ENCODE measurements at places on chromosomes 4 and X.

DNA sequence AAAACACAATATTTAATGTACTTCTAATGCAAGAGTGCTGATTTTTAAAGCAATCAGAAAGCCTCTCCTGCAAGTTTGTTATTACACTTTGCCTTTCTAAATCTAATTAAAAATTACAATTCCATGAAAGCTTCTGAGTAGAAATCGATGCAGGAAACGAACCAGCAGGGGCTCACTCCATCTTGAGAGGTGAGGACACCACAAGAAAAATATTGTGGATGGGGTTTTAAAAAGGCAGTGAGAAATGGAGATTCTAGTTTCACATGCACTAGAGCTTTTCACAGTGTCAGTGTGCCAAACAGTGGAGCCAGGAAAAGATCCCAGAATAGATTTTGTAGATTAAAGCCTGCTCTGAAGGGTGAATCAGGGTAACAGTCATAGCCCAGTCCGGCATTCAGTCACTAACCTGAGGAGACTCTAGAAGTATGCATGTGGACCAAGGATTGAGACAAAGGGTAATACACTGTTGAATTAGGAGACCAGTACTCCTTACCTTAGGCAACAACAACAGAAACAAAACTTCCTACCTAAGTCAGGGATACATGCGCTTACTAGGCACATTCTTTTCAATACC lies 362.3 kb downstream of the NAF1 start:
- DNase-seq = no peak

DNA sequence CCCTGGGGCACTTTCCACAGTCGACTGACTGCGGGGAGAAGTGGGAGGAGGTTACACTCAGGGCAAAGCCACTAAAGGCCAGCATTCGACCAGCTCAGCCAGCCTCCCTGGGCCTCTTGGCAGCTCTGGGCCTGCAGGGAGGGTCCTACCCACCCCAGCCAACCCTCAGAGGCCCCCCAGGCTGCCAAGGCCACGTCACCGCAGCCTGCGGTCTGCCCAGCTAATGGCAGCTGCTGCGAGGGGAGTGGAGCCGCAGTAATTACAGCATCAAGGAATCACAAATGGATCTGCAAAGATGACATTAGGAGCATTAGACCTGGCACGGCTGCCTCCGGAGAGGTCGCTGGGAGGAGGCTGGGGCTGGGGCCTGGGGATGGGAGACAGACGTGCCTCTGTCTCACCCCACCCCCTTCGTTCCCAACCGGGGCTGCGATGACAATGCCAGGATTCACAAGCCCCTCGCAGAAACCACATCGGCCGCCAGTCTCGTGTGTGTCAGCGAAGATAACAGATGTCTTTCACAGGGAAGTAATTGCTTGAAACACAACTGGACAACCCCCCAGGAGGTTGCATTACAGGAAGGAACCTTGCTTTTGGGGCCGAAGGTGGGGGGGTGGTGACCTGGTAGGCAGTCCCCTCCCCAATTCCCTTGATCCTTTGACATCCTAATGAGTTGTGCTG lies 367.6 kb downstream of the BCOR start:
- no peak for DNase-seq

GRCh38 chrX:107742700-107743191 lies 32.8 kb downstream of the TSC22D3 start:
- DNase-seq = no peak

GRCh38 chr4:651884-652642 lies 22.0 kb downstream of the ATP5ME start:
- no peak for DNase-seq

DNA sequence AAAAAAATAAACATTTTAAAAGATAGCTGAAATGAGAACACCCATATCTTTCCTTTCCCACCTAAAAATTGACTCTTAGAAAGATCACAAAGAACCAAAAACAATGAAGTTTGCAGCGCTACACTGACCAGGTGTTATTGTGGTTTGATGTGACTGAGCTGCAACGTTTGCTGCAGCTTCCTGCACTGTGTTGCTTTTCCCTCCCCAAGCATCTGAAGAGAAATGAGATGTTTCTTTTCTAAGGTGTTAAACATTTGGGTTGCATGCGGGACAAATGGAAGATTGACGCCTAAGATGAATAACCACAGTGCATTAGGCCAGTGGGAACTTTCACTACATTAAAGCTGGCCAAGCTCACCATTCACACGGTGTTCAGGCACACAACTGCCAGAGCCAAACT lies 8.9 kb downstream of the LEF1 start:
- DNase-seq = no peak

- no peak for DNase-seq
Measured at GRCh38 chr4:189050643-189051042, 890.0 kb upstream of the FRG1 start.

GRCh38 chrX:155329293-155329692 lies 5.1 kb downstream of the CLIC2 start:
- no peak for DNase-seq

DNA sequence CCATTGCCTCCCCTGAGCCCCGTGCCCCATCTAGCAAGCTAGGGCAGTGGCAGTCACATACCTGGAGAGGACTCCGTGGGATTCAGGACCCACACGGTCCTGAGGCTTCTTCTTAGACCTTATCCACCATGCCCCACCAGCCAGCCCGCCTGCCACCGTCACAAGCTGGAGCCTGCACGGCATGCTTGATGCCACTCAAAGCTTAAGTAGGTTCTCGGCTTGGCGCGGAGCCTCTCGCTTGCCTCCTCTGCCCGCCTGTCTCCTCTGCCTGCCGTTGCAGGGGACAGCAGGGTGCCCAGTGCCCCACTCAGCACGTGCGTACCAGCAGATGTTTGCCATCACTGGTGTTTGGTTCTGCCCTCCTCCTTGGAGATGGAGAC lies 14.1 kb downstream of the PSAPL1 start:
- no peak for DNase-seq

DNA sequence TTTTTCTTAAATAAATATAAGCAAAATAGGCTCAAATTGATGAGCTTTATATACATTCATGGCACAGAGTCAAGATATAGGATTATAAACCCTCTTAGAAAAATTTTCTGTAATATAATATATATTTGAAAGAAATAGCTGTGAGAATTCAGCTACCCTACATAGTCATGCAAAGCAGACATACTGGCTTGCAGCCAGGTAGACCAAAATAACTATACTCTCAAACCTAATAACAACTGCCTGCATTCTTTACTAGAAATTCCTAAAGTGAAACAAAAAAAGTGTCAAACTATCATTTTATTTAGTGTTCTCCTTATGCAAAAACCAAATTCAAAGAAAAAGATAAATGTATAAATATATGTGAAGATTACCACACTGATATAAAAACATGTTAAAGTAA lies 1390.2 kb downstream of the C4orf33 start:
- DNase-seq = no peak

- no peak for DNase-seq
Measured at GRCh38 chr4:84892950-84893349, 73.5 kb downstream of the WDFY3 start.

- DNase-seq = no peak
Measured at GRCh38 chr4:178140326-178140915, 698.2 kb upstream of the AGA start.

GRCh38 chr4:656436-657337 lies 17.4 kb downstream of the ATP5ME start:
- no peak for DNase-seq

GRCh38 chr4:150323406-150324325 lies 245.4 kb downstream of the DCLK2 start:
- DNase-seq = no peak

GRCh38 chrX:74291577-74291963 lies 12.4 kb upstream of the ZCCHC13 start:
- DNase-seq = no peak

GRCh38 chrX:43000121-43000520 lies 222.2 kb upstream of the PPP1R2C start:
- no peak for DNase-seq

GRCh38 chr4:69984030-69984443 lies 11.7 kb upstream of the STATH start:
- peak; percentile 51 for DNase-seq

- no peak for DNase-seq
Measured at GRCh38 chrX:12903646-12904045, 2.8 kb upstream of the TLR8 start.

GRCh38 chr4:24507439-24507838 lies 76.9 kb downstream of the DHX15 start:
- DNase-seq = no peak

GRCh38 chrX:154727871-154728270 lies 23.0 kb downstream of the GAB3 start:
- no peak for DNase-seq

DNA sequence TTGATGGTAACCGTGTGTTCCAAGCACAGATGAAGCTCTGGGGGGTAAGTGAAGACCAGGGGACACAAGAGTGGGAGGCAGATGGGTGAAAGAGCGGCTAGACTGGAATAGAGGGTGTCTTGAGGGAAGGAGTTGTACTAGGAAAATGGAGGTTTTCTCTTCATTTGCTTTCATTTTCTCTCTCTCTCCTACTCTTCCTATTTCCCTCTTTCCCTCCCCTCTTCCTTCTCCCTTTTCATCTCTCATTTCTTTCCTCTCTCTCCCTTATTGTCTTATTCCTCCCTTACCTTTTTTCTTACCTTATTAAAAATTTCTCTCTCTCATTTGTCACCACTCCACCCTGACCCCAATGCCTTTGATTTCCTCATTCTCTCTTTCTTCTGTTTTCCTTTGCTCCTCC lies 3.0 kb downstream of the ITGB1BP2 start:
- no peak for DNase-seq

GRCh38 chr4:83885256-83886182 lies 349.6 kb downstream of the GPAT3 start:
- DNase-seq = no peak

DNA sequence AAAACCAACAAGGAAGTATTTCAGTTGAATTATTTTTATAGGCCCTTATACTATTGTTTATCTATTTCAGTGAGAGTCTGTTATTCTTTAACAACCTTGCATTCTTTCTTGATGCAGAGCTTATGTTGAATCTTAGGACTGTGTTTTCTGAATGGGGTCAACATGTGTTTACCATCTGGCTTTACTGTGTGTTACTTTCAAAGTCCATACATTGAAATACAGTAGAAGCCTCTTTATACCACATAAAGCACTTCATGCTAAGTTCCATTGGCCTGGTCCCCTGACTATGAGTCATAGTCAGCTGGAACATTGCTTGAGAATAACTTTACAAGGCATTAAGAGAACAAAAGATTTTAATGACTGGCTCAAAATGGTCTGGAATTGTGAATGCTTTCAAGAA lies 152.6 kb downstream of the GASK1B start:
- peak; percentile 74 for DNase-seq

- DNase-seq = no peak
Measured at GRCh38 chrX:38975368-38975942, 174.2 kb downstream of the MID1IP1 start.

DNA sequence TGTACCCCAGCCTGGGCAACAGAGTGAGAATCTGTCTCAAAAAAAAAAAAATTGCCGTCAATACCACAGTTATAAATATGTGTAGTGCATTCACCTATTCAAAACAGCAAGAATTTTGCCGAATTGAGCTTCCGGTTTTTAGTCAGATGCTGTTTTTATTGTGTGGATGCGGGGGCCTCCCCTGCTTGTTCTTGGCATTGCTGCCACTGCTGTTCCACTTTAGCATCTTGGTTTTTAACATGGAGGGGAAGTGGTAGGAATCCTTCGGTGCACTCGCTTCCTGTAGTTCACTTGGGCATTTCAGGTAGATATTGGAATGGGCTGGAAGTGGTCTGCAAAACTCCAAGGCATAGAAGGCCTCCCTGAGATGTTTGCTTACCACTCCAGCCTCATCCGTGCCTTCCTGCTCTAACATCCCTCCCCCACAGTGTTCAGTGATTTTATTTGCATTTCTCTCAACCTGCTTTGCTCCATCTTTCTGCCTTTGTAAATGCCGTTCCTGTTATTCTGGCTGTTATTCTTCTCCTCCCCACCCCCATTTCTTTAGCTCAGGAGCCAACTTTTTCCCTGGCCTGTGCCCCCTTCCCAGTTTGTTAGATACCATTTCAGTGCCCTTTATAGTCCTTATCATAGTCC lies 25.5 kb downstream of the MOB1B start:
- DNase-seq = no peak

DNA sequence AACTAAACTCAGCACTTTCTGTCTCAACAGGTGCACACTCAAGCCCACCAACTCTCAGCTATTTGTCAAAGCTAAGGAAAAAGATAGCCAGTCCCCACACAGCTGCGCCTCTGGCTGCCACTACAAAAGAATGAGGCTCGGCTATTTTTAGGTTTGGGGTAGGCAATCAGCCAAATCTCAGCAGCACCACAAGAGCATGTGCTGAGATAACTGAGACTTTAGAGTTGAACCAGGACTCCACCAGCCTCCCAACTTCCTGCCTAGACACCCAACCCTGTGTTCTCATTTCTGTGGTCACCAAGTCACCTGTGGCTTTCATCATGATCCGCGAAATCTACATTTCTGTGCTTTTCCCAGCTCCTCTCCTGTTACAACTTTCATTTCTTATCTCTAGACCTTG lies 28.0 kb downstream of the DMD start:
- DNase-seq = no peak

DNA sequence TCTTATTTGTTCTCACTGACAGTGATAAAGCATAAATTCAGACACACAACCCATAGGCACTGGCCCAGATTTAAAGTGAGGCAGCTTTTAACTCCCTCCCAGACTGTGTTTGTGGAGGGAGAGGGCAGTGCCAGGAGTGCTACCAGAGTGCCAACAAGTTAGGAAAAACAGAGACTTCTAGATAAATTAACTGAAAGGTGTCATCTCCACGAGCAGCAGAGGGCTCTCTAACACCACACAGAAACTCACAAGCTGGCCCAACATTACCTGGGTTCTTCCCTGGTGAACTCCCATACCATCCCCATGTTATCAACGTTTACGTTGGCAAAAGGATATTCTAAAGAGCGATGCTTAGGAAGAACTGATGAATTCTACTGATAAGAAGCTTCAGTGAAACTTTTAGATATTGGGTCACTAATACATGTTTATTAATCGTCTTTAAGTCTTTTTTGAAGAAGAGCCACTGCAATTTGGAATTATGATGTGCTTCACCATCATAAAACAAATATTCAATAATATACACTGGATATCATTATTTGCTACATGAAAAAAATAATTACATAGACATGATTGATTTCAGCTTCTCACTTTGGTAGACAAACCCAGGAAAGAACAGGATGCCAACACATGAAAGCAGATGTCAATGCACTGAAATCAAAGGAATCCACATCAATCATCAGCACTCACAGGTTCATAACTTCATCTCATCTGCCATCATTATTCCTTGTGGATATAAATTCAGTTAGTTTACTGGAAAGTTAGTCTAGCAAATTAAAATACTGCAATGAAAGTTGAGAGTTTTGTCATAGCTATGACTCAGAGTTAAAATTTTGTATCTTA lies 121.2 kb upstream of the NAP1L5 start:
- peak; percentile 79 for DNase-seq

GRCh38 chr4:179291657-179292056 lies 1849.4 kb upstream of the AGA start:
- DNase-seq = no peak

DNA sequence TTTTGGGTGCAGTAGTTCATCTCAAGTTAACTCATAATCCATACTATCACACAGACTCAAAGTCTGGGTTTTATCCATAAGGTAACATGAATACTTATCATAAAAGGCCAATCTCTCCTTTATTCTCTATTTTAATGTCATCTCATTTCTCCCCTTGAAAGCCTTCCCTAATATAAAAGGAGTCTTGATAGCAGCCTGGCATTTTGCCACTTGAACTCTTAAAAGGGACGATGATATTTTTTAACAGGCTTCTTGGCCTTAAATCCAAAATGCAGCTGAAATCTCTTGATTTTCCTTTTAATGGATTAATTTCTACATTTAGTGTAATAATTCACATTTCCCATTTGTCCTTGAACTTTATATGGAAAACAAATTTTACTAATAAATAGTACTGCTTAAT lies 8.4 kb upstream of the JCHAIN start:
- DNase-seq = no peak

All from HT-29 (cell line).